Brain (organoid and tissue), 16 donors: ENCODE measurements at places on chromosomes 16 and 17.

GRCh38 chr17:79046197-79046915, 22.4 kb downstream of the C1QTNF1 start:
- DNase-seq = no peak

- DNase-seq = no peak
Observed at GRCh38 chr16:6499413-6499812, 833.2 kb upstream of the RBFOX1 start.

GRCh38 chr16:27638833-27639560, 89.1 kb downstream of the KATNIP start:
- DNase-seq = no peak

- peak; percentile 59 for DNase-seq
Observed at GRCh38 chr17:47687748-47688147, 6.2 kb upstream of the TBKBP1 start.

DNA sequence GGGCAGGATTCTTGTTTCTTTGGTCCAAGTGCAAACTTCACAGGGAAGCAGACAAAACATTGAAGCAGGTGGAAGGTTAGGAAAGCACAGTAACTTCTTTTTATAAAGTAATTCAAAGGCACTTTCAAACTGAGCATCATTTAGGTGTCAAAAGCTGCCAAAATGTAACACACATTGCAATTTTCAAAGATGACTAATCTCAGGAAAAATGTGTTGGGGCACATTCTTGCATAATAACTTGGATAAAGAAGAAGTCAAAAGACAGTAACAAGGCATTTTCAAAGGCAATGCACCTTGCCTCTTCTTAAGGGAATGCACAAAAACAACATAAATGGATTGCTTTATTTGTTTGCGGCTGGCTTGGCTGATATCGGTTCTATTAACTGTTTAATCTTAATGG, 3.6 kb downstream of the KCNJ2 start:
- no peak for DNase-seq

- DNase-seq = peak; percentile 48
Observed at GRCh38 chr17:48748718-48749566, 20.4 kb upstream of the HOXB13 start.

DNA sequence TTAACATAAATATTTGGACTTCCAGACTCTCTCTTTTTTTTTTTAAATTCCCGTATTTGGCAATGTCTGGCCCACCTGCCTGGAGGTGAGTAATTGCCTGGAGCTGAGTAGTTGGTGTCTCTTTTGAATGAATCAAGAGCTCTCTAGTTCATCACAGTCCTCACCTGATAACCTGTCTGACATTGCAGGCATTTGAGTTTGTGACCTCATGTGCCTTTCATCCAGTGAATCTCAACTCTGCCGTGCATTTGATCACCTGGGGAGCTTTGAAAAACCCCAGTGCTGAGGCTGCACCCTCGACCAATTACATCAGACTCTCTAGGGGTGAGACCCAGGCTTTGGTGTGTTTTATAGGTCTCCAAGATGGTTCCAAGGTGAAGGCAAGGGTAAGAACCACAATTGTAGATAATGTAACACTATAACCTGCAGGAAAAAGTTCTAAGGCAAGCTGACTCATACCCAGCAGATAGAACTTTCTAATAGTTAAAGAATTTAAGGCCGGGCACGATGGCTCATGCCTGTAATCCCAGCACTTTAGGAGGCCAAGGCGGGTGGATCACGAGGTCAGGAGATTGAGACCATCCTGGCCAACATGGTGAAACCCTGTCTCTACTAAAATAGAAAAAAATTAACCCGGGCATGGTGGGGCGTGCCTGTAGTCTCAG, 24.5 kb upstream of the HS3ST2 start:
- no peak for DNase-seq

- DNase-seq = no peak
Observed at GRCh38 chr17:45395569-45396415, 36.9 kb downstream of the ARHGAP27 start.

DNA sequence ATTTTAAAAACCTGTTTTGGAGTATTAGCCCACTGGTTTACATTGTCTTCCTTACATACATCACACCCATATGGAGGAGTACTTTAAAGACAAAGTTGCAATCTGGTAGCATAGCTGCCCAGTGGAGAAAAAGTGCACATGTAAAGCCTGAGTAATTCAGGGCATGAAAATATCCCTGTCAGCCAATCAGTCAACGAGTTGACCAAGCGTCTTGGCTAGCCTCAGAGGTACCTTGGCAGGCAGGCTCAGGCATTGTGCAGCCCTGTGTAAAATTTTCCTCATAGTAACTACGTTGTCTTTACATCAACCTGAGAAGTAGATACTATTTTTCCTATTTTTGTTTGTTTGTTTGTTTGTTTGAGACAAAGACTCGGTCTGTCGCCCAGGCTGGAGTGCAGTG, 339.0 kb downstream of the CDH13 start:
- no peak for DNase-seq

- peak; percentile 64 for DNase-seq
Observed at GRCh38 chr17:2594722-2595599, 1.5 kb downstream of the PAFAH1B1 start.

- no peak for DNase-seq
Observed at GRCh38 chr16:87253536-87253935, 63.7 kb downstream of the C16orf95 start.

DNA sequence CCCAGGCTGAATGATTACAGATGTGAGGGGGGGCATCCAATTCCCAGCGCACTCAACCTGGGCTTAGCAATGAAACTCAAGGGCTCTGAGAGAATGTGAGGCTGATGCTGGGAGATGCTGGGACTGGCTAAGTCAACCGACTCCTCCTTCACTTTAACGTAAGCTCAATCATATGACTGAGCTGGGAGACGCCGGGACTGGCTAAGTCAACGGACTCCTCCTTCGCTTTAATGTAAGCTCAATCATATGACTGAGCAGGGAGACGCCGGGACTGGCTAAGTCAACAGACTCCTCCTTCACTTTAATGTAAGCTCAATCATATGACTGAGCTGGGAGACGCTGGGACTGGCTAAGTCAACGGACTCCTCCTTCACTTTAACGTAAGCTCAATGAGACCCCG, 179.4 kb downstream of the VPS53 start:
- no peak for DNase-seq

DNA sequence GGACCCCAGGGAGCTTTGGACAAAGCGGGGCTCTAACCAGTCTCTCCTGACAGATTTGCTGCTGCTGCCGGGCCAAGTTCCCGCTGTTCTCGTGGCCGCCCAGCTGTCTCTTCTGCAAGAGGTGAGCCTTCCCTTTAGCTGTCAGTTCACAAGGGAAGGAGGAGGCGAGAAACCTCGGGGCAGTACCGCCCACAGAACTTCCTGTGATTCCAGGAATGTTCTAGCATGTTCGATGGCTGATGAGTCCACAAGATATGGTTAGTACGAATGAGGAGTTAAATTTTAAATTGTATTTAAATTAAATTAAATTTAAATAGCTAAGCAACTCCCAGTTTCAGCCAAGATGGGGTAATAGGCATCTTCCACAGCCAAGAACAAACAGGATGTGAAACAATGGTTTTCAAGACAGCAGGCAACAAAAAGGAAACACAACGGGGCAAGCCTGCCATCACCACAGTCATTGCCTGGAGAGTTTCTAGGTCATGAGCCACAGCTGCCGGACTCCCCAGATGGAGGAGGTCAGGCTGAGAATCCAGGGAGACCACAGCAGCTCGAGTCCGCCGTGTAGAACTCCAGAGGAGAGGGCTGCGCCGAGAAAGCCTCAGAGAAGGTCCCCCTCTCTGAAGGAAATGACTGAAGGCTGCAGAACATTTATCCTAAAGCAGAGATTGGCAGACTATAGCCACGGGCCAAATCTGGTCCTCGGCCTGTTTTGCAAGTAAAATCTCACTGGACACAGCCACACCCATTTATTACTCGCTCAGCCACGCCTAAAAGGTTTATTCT, 9.5 kb upstream of the TCF25 start:
- no peak for DNase-seq

DNA sequence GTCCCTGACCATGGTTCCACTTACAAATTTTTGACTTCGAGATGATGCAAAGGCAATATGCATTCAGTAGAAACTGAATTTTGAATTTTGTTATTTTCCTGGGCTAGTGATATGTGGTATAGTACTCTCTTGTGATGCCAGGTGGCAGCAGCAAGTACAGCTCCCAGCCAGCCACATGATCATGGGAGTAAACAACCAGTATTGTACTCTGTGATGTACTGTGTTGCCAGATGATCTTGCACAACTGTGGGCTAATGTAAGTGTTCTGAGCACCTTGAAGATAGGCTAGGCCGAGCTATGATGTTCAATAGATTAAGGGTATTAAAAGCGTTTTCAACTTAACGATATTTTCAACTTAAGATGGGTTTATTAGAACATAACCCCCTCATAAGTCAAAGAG, 250.8 kb downstream of the STX8 start:
- no peak for DNase-seq

DNA sequence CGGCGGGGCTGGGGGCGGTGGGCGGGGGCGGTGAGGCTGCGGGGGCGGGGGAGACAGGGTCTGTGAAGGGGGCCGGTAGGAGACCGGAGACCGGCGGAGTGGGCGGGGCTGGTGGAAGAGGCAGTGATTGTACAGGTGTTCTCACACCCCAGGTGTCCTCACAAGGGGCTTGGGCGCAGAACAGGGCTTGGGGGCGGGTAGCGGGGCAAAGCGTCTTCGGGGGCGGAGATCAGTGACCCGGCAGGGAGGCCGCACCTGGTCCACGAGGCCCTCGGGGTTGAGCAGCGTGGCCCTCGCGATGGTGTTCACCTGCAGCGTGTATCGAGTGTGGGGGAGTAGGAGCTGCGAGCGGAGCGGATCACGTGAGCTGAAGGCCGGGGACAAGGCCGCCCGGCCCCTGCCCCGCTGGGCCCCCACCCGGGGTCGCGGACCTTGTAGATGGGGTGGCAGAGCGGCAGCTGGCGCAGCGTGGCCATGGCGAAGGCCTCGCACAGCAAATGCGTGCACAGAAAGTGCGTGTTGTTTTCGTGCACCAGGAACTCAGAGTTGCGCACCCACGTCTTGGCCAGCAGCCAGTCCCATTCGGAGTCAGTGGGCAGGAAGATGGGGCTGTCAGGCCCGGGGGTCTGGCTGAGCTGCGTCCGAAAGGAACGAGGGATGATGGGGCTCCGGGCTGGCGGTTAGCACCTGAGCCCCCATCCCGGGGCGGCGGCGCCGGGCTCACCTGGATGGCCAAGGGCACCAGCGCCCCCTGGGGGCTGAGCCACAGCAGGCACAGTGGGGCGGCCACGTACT, 8.5 kb downstream of the ALOXE3 start:
- peak; percentile 3 for DNase-seq
